Stimulated activated naive CD4-positive, alpha-beta T cell treated with Interleukin-2 at 50 U/mL for 16 hours (primary cell): ENCODE measurements at places on chromosomes 16 and 17.

GRCh38 chr17:81238490-81238814 lies 403 bp downstream of the TEPSIN start:
- no peak for DNase-seq

DNA sequence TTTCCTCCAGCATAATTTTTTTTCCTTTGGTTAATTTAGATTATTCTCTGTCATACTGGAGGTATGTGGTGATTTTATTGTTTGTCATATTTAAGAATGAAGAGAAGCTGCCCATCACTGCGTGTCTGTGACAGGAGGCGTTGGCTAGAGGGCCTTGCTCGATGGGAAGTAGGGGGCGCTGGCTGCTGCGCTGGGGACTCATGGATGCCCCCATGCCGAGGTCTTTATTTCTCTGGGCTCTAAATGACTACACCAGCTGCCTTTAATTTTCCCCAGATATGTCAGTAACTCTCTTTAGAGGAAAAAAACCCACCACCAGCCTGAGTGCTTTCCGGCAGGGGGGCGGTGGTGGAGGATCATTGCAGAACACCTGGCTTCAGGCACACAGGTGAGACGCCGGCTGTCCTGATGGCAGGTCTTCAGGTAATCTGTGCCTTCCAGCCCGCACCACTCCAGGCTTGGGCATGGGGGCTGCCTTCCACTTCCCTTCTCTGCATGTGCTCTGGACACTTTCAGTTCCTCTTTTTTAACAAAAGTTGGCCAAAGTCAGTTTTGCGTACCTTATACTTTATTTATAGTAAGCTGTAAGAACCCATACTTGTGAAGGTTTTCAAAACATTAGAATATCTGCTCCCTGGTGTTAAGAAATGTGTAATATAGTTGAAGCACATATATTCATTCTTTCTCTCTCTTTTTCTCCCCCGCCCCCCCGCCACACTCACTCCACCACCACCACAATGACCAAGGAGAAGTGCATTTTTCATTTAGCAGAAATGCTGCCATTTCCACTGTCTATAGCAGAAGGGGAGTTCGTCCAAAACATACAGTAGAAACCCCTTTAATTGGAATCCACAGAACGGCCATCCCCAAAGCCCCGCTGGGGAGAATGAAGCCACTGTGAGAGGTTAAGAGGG lies 192.7 kb downstream of the RPTOR start:
- DNase-seq: no peak

- DNase-seq: no peak
Observed at GRCh38 chr17:48883171-48883570, 9.4 kb upstream of the ATP5MC1 start.

- DNase-seq: no peak
Observed at GRCh38 chr16:55846598-55847346, 13.9 kb upstream of the CES1 start.

DNA sequence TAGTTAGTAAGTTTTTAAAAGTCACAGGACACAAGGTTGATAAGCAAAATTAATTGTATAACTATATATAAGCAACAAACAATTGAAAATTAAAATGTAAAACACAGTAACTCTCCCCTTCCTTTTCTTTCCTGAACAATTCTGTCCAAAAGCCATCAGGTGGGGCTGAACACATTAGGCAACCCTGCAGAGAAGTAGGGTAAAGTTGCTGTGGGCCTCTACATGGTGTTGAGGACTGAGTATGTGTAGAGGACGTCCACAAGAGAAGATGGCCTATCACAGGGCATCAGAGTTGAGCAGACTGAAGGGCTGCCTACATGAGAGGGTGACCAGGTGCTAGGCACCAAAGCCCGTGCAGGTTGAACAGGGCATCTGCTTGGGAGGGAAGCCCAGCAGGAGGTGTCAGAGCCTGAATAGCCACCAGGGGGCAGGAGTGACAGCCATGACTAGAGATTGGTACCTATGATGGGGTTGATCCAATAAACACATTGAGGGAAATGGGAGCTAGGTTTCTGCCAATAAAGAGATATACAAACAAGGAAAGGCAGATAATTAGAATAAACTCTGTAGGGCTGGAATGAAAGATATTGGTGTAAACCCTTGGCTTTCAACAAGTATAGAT lies 415.1 kb downstream of the NPIPA8 start:
- DNase-seq: peak; percentile 31

GRCh38 chr16:66366433-66367299 lies at the start of gene CDH5:
CDH5 (plus strand) TSS chr16:66366691; CDS start chr16:66379338, 12,647 bp downstream.
- DNase-seq: no peak

DNA sequence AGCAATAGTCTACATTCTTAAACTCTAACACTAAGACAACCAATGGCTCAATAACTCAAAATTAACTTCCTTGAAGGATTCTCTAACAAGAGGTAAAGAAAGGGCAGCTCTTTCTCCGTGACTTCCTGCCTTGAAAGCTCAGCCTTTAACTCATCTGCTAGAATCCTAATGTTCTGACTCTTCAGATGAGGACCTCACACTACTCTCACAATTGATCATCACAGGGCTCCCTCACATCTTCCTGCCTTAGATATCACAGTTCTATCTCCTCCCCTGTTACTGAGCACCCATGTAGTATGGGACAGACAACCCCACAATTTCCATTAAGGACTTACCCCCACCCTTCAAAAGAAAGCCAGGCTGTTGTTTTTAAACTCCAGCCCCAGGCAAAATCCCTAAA lies 33.5 kb downstream of the SMURF2 start:
- no peak for DNase-seq

DNA sequence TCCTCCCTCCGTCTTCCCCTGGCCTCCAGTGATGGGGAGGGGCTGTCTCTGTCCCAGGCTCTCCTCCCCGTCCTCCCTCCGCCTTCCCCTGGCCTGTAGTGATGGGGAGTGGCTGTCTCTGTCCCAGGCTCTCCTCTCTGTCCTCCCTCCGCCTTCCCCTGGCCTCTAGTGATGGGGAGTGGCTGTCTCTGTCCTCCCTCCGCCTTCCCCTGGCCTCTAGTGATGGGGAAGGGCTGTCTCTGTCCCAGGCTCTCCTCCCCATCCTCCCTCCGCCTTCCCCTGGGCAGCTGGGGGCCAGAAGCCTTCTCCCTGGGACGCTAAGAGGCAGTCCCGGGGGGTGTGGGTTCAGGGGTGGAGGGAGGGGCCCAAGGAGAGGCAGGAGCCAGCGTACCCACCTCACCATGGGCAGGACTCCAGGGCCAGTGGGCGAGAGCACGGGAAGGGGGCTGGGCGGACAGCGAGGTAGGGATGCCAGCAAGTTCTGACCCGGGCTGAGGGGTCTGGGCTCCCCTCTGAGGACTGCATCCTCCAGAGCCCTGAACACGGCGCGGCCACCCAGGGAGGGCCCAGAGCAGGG lies 14.8 kb downstream of the UTS2R start:
- DNase-seq: no peak

DNA sequence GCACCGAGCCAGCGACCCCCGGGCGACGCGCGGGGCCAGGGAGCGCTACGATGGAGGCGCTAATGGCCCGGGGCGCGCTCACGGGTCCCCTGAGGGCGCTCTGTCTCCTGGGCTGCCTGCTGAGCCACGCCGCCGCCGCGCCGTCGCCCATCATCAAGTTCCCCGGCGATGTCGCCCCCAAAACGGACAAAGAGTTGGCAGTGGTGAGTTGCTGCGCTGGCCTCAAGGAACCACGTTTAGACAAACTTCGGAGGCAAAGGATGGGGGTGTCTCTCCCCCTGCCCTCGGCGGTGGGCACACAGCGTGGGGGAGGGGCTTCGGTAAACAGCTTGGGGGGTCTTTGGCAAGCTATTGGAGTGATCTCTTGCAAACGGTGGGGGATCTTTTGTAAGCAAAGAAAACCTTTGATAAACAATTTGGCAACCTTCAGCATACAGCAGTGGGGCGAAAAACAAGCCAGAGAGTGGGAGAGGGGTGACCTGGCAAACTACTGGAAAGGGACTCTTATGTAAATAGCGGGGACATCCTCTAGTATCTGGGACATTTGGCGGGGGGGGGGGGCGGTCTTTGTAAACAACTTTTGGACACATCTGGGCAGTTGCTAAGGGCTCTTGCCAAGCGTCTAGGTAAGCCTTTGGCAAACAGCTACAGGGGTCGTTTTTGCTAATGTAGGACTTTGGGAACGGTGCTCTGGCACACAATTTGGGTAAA lies 587 bp downstream of the MMP2 start:
- no peak for DNase-seq

- no peak for DNase-seq
Observed at GRCh38 chr16:1564325-1564724, 30.9 kb downstream of the TMEM204 start.

DNA sequence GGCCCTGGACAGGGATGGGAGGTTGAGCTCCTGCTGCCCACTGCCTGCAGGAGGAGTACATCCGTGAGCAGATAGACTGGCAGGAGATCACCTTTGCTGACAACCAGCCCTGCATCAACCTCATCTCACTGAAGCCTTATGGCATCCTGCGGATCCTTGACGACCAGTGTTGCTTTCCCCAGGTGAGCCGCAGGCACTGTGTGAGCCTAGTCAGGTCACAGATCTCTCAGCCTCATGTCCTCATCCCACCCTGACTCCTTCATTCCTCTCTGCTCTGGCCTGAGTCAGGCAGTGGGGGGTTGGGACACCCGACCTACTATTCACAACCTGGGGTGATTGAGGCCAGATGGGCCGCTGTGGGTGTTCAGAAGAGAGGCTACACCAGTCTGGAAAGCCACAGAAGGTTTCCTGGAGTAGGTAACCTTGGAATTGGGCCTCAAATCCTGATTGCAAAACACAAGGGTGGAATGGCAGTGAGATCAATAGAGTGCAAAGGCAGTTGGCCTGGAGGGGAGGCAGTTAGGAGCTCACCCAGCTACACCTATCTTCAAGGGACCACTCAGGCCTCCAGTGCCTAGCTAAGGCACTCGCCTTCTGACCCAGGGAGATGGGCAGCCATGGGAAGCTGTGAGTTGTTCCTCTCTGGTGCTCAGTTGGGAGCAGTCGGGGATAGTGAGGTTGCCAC lies 29.7 kb downstream of the MYO15A start:
- DNase-seq: no peak

- no peak for DNase-seq
Observed at GRCh38 chr16:67856927-67857546, 9.5 kb upstream of the CENPT start.

- peak; percentile 22 for DNase-seq
Observed at GRCh38 chr16:50740736-50741135, 1.1 kb upstream of the CYLD start.

DNA sequence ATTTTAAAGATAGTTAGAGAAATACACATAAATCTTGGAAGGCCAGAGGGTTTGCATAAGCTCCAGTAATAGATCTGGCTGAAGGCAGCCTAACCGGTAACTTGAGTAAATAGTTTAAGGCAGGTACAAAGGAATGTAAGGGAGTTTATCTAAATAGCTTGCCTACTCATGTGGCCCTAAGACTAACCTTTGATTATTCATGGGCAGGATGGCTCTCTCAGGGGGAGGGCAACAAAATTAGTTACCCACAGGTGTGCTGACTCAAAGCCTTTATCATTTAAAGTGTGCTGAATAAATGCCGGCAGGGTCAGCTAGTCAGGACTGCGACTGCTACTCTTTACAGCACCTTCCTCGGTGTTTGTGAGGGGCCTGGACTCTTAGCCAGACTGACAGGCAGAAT lies 761.3 kb upstream of the KIF2B start:
- no peak for DNase-seq

DNA sequence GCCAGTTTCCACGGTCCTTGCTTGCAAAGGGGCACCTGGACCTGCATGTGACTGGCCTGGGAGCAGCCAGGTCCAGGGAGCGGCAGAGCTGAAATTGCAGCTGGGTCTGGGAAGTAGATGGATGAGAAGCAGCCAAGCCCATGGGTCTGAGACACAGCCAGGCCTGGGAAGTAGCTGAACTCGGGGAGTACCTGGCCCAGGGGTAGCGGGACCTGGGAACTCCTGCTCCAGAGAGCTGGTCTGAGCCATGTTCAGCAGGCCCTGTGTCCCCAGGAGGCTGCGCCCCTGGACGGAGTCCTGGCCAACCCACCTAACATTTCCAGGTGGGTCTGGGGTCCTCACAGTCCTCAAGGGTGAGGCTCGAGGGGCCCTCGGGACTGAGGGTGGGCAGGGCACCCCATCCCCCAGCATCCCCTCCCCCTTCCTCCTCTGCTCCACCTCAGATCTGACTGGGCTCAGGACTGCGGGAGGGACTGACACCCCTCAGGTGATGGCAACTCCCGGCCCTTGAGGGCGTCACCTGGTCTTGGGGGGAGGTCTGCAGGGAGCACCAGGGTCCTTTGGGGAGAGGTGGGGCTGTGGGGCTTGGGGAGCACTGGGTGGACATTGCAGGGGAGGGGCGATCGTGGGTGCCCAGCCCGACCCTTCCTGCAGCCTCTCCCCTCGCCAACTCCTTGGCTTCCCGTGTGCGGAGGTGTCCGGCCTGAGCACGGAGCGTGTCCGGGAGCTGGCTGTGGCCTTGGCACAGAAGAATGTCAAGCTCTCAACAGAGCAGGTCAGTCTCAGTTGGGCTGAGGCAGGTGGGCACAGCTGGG lies 3.0 kb downstream of the MSLN start:
- no peak for DNase-seq

GRCh38 chr17:51359055-51359454 lies 98.7 kb downstream of the UTP18 start:
- no peak for DNase-seq

DNA sequence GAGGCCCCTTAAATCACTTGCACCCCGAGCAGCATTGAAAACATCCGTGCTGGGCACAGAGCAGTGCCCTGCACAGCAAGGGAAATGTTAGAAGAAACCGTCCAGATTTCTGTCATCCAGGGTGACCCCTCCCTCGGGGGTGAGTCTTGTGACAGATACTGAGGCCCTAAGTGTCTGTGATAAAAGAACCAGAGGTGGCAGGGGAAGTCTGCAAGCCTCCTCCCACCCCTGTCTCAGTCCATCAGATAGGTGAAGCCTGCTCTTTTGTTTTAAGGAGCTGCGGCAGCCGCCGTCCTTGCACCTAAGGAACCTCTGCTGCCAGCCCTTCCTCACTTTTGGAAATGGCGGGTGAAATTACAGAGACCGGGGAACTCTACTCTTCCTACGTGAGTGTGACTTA lies 845 bp upstream of the NAT9 start:
- DNase-seq: no peak

DNA sequence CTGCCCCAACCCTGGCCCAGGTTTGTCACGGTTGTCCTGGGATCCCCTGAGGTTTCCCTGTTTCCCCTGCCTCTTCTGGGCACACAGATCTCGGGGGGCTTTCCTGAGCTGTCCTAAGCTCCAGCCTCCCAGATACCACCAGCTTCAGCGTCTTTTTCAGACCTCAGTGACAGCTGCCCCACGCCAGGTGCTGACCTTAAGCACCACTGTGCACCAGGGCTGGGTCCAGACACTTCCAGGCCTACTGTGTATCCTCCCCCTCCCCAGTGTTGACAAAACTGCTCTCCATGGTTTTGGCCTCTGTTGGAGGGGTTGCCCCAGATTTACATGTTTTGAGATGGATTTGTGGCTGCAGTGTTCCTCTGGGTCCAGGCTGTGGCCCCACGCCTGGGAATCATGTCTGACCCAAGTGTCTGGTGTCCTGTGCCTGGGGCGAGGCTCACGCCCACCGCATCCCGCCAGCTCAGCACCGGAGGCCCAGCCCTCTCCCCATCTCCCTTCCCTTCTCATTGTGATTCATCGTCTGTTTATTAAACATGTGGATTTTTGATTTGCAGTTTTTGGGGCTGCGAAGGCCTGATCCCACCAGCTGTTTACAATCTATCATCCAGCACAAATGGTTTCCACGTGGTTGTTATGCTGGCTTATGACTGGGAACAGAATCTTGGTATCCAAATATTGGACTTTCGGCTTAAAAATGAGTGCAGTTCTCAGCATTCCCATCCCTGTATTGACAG lies 82.1 kb downstream of the METRNL start:
- no peak for DNase-seq

GRCh38 chr17:71649941-71650350 lies 470.9 kb upstream of the SOX9 start:
- DNase-seq: no peak
